ENCODE measurements at places on chromosomes 2 and 18.

GRCh38 chr2:150473767-150474166, 13.7 kb downstream of the RND3 start:
- DNase-seq, result no peak

- DNase-seq, result no peak
These were observed 30.2 kb downstream of the STK25 start for GRCh38 chr2:241478166-241478565.

- DNase-seq, result no peak
These were observed 156.8 kb downstream of the STK39 start for GRCh38 chr2:168090366-168091135.

DNA sequence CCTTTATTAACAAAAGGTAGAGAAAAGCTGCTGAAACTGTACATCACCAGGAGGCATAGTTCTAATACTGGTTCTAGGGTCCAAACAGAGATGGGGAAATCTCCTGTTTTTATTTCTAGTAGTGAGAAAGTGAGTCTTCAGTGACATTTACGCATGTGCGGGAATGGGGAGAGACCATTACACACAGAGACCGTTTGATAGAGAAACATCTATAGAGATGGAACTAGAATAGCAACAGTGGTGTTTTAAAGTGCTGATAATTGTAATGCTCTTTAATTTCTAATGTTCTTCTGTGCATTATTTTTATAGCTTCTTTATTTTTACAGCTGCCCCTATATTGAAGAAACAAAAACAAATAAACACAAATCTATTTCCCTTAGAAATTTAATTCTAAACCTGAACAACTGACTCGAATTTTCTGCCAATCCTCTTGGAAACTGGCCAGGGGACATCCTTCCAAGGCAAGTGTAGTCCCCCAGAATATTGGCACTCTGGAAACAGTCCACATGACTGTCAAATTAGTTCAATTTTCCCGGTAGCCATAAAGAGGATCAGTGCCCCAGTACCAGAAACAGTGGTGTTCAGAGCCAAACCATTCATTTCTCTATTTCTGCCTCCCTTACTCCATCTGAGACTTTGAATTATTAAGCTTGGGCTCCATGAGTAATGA, 260.9 kb downstream of the ICOS start:
- no peak for DNase-seq

DNA sequence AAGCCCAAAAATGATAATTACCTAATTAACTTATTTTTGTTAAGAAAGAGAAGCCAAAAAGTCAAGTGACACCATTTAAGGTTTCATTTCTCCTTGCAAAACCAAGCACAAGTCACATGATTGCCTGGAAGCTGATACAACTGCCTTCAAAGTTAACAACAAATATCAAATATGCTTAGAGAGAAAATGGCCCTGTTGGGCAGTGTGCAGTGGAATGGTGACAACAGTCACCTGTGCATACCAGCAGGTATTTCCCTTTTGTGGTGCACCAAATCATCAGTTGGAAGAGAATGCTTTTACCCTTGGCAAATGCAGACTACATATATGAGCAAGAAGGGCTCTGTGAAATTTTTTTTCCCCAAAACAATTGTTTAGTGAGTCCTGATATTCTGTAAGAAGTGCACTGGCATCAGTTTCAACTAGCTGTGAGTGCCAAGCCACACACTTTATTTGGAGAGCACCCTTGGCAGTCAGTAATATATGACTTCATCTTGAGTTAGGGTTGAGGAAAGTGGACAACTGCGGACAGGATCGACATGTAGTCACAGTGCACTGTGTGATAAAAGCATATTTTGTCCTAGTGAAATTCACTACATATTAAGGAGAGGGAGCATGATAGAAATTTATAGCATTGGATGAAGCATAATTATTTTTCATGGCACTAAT, 74.9 kb upstream of the DOCK10 start:
- DNase-seq, result no peak

DNA sequence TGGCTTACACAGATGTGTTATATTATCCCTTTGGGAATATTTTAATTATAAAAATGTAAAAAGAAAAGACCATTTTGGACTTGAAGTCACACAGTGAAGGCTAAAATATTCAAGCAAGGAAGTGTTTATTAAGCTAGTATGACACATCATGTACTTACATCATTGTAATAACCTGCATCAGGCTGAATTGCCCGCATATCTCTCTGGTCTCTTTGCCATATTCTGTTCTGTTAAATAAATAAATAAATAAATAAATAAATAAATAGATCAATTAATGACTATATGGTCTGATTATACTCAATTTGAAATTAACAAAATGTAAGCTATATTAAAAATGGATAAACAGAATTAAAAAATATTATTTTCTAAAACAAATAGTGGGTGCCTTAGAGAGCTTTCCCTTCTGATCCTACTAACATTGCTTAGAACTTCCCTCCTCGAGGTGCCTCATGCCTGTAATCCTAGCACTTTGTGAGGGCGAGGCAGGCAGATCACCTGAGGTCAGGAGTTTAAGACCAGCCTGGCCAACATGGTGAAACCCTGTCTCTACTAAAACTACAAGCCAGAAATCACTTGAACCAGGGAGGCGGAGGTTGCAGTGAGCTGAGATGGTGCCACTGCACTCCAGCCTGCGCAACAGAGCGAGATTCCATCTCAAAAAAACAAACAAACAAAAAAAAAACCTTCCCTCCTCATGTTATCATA, 42.0 kb downstream of the WDR33 start:
- DNase-seq, result no peak

DNA sequence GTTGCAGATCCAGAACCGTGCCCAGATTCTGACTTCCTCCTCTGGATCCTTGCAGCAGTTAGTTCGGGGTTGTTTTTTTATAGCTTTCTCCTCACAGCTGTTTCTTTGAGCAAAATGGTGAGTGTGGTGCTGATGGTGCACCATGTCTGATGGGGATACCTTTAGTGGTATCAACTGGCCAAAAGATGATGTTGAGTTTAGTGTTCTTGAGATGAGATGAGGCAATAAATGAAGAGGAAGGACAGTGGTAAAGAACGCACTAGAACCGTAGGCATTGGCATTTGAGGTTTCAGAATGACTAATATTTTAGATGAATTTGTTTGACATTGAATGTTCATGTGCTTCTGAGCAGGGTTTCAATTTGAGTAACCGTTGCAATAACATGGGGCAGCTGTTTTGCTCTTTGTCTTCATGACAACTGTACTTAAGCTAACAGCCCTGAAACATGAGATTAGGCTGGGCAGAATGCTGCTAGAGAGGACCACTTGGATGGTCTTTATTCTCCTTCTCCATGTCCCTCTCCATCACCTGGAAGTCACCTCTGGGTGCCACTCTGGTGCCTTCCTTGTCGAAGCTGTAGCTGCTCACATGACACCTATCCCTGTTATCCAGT, 3.9 kb downstream of the CTLA4 start:
- DNase-seq, result no peak

GRCh38 chr18:1425679-1426078, 521.0 kb downstream of the ADCYAP1 start:
- DNase-seq, result no peak

GRCh38 chr18:76697441-76697901, 124.9 kb upstream of the ZNF236 start:
- DNase-seq, result no peak

- no peak for DNase-seq
These were observed 87.5 kb upstream of the CTAGE1 start for GRCh38 chr18:22505141-22505591.

DNA sequence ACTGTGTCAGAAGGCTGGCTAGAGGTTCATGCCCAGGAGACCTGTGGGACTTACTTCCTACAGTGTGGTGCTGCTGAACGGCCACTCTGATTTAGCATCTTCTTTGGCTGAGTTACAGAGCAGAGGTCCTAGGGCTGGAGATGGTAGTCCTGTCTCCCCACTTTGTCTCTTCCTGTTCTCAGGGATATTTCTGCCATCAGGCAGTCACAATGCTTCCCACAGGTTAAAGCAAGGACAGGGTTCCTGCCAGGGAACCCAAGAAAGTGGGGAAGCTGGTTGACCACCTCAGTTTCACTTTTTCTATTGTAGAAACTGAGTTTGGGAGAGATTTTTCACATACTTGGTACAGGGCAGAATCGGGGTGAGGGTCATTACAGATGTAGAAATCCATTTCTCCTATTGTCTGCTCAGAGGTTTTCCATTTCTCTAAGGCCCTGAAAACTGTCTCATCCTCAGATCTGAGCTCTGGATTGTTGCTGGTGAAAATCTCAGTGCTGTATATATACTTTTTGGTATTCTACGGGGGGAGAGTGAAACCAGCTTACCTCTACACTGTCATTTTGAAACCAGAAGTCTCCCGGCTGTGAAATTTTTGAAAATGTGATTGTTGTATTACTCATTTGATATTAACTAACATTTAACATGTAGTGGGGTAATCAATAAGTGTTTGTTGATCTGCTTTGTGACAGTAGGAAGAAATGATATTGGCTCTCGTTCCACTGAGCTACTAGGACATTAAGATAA, 37.0 kb upstream of the MEP1B start:
- DNase-seq, result no peak

GRCh38 chr18:23133860-23134779, 1.2 kb upstream of the CABLES1 start:
- no peak for DNase-seq

- DNase-seq, result no peak
These were observed 675 bp downstream of the PRKD3 start for GRCh38 chr2:37323781-37324535.

DNA sequence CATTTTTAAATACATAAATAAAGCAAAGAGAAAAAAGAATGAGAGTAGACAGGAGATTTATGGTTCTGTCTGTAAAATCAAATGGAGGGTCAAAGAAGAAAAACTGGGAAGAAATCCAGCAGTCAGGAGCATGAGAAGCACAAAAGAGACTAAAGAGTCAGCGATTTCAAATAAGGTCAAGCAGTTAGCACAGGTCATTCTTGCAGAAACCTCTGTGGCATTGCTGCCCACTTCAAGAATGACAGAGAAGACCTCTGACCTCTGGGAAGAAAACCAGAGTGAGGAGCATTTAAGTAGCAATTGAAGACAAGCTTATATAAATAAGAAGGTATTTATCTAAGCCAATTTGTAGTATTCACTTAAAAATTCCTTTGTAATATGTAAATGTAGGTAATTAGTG, 172.0 kb upstream of the SPOPL start:
- no peak for DNase-seq

DNA sequence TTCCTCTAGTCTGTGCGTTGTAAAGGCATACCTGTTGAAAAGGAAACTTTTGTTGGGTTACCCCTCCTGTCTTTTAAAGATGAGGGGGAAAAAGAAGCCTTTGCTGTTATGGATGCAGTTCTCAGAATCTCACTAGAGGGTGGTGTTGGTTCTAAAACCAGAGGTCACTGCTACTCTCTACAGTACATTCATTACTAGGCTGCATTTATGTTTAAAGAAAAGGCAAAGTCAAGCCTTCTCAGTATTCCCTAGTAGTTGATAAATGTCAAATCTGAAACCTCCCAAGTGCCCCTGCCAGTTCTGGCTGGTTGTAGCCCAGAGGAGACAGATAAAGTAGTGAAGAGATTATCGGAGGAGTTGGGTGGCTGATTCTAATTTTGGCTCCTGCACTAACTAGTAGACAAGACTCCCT, 1.4 kb upstream of the PLCL1 start:
- no peak for DNase-seq

DNA sequence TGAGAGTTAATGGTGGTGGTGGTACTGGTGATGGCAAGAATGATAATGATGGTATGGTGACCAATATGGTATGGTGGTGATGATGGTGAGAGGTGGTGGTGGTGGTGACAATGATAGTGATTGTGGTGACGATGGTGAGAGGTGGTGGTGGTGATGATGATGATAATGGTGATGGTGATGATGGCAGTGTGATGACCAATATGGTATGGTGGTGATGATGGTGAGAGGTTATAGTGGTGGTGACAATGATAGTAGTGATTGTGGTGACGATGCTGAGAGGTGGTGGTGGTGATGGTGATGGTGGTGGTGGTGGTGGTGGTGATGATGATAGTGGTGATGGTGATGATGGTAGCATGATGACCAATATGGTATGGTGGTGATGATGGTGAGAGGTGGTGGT, 169.2 kb downstream of the GBX2 start:
- DNase-seq, result no peak

GRCh38 chr2:201132518-201132917, 16.6 kb downstream of the CFLAR start:
- no peak for DNase-seq

GRCh38 chr2:231613663-231614558, 21.2 kb downstream of the TEX44 start:
- peak; percentile 43 for DNase-seq

- DNase-seq, result no peak
These were observed 348.2 kb downstream of the LRP1B start for GRCh38 chr2:141782574-141782973.

GRCh38 chr18:13266218-13267100, 47.9 kb downstream of the LDLRAD4 start:
- DNase-seq, result no peak

- no peak for DNase-seq
These were observed 139.9 kb downstream of the THADA start for GRCh38 chr2:43455731-43456642.

GRCh38 chr2:77521931-77522470, at the start of gene LRRTM4:
Gene LRRTM4 (minus strand): TSS chr2:77522376.
- DNase-seq, result no peak

DNA sequence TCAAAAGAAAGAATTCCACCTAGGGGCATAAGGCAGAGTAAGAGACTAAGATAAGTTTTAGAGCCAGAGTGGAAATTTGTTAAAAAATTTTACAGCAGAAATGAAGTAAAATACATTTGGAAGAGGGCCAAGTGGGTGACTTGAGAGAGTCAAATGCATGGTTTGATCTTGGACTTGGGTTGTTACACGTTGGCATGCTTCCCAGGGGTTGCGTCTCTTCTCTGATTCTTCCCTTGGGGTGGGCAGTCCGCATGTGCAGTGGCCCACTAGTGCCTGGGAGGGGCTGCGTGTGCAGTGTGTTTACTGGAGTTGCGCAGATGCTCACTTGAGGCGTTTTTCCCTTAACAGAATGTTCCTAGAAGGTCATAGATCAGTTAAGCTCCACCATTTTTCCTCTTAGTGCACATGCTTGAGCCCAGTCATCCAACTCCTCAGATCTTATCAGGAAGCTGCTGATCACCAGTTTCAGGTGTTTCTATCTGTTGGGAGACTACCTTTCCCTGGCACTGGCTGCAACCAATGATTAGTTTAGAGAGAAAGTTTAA, 13.1 kb downstream of the SEH1L start:
- DNase-seq, result no peak

Measured in stimulated activated CD8-positive, alpha-beta memory T cell treated with anti-CD3 and anti-CD28 coated beads, Interleukin-2, amount 100 ng/mL, for 1 hour (primary cell).